GM23248 (cell line): ENCODE measurements at places on chromosomes 2 and 18.

DNA sequence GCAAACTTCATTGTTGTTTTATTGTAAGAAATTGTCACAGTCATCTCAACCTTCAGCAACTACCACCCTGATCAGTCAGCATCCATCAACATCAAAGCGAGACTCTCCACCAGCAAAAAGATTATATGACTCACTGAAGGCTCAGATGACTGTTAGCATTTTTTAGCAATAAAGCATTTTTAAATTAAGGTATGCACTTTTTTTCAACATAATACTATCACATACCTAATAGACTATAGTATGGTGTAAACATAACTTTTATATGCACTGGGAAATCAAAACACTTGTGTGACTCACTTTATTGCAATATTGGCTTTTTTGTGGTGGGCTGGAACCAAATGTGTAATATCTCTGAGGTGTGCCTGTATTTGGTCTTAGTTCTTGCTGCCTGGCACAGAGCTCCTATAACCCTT lies 15.6 kb downstream of the SCN1A start:
- no peaks in the 10 kb centered on the region for H3K36me3 ChIP-seq
- DNase-seq, result peak; percentile 17
- no peaks in the 10 kb centered on the region for H3K27me3 ChIP-seq
- no peak overlapping the region for H3K27ac ChIP-seq
- H3K4me3 ChIP-seq, result no peak overlapping the region

- peak; percentile 82 for DNase-seq
- H3K27me3 ChIP-seq, result no peaks in the 10 kb centered on the region
- peaks cover 29% of the 10 kb centered on the region for H3K4me1 ChIP-seq
- no peaks in the 10 kb centered on the region for H3K36me3 ChIP-seq
Observed at GRCh38 chr2:74583504-74583903, 29.0 kb downstream of the DOK1 start.

DNA sequence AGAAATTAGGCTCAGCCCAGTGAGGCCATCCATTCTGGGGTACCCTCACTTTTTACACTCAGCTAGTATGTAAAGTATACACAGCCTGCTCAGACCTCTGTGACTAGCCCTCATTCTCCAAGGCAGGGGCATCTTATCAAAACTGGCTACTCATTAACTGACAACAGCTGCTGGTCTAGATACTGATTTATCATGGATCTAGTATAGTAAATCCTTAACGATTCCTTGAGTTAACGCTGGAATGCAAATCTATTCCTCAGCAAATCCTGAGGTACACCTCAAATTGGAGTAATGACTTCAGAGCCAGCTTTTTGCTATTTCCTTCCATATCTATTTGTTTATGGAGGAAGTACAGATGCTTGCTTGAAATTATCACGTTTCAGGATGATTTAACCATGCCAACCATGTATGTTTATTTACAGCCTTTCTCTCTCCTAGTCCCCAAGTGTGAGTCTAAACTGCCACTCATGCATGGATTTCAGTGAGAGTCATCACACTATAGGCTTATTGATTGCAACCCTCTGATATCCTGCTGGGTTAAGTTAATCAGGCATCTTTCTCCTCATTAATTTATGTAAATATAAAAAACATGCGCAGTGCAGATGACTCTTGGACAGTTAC lies 70.2 kb upstream of the DOK6 start:
- no peaks in the 10 kb centered on the region for H3K36me3 ChIP-seq
- no peak overlapping the region for H3K27ac ChIP-seq
- no peaks in the 10 kb centered on the region for H3K4me1 ChIP-seq
- no peak overlapping the region for H3K4me3 ChIP-seq

- peak; percentile 86 for DNase-seq
- H3K4me3 ChIP-seq, result no peak overlapping the region
- peak overlapping the region; percentile 23; the same call in 1 of the 2 replicates for H3K27ac ChIP-seq
- H3K4me1 ChIP-seq, result peaks cover 12% of the 10 kb centered on the region
- no peaks in the 10 kb centered on the region for H3K36me3 ChIP-seq
Observed at GRCh38 chr2:64463781-64464180, 9.8 kb downstream of the LGALSL start.

GRCh38 chr18:7817575-7818230 lies 250.6 kb downstream of the PTPRM start:
- peaks cover 11% of the 10 kb centered on the region for H3K4me1 ChIP-seq
- H3K27ac ChIP-seq, result no peak overlapping the region
- peak; percentile 29 for DNase-seq
- H3K4me3 ChIP-seq, result no peak overlapping the region
- H3K27me3 ChIP-seq, result no peaks in the 10 kb centered on the region
